ENCODE measurements at places on chromosomes 7 and 10.

DNA sequence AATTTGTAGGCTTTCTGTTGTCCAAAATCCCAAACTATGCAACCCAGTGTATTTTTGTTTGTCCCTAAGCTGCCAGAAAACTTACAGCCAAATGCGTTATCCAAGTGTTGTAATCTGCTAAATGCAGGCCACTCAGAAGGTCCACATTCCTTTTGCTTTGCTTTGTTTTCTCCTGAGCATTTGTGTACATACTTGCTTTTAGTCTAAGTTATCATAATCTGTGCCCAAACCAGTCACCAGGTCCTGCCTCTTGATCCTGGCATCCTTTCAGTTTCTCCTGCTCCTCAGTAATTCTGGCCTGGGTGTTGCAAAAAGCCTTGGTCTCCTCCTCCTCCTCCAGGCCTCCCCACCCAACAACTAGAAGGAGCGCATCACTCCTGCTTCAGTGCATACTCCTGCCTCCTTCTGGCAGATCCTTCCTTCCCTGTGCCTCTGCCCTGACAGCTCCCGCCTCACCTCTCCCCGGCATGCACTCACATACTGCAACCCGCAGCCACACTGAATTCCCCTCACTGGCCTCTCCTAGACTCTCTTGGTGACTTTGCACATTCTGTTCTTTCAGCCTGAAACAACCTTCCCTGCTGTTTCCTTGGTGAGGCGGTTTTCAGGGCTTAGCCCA lies 2.3 kb downstream of the DENND2A start:
- DNase-seq = no peak

- no peak for DNase-seq
Observed at GRCh38 chr7:47197486-47197885, 384.4 kb downstream of the TNS3 start.

DNA sequence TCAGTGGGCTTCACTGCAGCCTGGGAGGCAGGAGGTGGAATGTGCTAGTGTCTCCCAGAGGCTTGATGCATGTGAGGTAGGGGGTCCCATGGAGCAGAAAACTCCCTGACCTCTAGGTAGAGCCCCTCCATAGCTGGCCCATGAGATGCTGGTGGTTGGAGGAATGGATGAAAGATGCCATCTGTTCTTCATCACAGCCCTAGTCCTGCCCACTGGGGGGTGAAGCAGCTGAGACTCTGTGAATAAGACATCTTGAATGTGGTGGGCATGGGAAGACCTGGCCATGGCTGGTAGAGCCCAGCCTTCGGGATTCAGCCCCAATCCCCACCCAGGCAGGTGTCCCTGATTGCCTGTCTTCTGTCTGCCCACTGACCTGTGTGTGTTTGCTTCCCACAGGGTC lies 92.5 kb downstream of the COL13A1 start:
- no peak for DNase-seq

GRCh38 chr10:58173391-58173790 lies 94.3 kb downstream of the IPMK start:
- DNase-seq = no peak

- no peak for DNase-seq
Observed at GRCh38 chr10:336247-336646, 201.0 kb downstream of the ZMYND11 start.

DNA sequence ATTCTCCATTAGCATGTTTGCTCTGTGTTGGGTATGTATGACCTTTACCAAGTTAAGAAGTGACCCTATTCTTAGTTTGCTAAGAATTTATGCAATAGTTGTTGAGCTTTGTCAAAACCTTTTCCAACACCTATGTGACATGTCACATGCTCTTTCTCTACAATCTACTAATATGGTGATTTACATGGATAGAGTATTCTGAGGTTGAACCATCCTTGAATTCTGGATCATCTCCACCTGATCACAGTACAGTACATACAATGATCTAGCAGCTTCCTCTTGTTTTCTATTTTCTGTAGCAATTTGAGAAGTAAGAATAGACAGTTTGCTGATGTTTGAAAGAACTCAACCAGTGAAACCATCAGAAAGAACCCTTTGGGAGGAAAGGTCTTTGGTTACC lies 101.2 kb upstream of the PDGFA start:
- no peak for DNase-seq

DNA sequence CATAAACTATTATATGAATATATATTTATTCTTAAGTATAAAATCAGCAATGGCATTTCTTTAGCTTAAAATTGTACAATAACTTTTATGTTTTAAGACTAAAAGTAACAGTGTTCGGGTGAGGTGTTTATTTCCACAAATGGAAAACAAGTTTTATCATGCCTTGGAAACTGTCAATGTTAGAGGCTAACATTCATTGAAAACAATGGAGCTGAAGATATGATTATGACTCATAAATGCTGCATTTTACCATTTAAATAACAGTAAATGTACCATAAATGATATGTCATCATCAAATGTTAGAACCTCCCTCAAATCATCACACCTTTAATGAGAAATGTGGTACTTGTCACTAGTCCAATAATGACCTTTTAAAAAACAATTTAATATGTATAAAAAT lies 897.3 kb downstream of the PCDH15 start:
- no peak for DNase-seq

DNA sequence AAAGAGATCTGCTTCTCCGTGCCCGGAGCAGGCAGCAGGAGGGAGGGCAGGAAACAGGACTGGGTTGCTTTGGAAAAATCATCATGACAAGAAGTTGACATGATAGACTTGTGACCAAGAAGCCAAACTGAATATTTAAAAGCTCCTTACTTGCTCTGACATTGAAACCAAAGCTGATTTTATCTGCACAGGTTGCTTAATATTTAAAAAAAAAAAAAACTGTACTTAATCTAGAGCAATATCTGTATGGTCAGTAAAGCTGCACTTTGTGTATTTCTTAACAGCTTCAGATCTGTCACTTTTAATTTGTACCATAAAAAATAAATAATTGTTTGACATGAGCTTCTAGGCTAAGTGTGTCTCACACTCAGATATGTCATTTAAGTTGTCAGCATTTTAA lies 97.9 kb upstream of the YAE1 start:
- no peak for DNase-seq

DNA sequence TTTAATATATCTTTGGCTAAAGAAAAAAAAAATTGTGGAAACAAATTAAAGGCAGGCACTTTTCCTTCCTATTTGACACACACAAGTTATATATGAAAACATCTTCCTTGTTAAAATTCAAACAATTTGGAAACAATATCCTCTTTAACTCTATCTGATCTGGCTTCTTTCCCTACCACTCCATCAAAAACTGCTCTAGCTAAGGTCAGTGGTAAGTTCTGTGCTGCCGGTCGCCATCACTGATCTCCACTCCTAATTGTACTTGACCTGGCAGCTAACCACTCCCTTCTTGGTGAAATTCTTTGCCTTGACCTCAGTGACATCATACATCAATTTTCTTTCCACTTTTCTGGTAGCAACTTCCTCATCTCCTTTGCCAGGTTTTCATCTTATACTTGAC lies 47.9 kb upstream of the MRLN start:
- no peak for DNase-seq

DNA sequence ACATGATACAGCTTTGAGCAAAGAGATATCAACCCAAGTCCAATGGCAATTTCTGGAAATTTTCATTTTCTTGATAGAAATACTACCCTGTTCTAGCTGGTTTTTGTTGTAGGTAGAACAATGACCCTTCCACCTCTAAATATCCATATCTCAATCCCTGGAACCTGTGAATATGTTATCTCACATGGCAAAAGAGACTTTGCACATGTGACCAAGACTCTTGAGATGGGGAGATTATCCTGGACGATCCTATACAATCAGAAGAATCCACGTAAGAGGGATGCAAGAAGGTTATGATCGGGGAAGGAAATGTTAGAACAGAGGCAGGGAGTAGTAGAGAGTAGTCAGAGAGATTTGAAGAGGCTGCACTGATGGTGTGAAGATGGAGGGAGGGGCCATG lies 124.9 kb downstream of the CCDC71L start:
- DNase-seq = no peak

- no peak for DNase-seq
Observed at GRCh38 chr7:79513261-79513660, 59.8 kb upstream of the MAGI2 start.

DNA sequence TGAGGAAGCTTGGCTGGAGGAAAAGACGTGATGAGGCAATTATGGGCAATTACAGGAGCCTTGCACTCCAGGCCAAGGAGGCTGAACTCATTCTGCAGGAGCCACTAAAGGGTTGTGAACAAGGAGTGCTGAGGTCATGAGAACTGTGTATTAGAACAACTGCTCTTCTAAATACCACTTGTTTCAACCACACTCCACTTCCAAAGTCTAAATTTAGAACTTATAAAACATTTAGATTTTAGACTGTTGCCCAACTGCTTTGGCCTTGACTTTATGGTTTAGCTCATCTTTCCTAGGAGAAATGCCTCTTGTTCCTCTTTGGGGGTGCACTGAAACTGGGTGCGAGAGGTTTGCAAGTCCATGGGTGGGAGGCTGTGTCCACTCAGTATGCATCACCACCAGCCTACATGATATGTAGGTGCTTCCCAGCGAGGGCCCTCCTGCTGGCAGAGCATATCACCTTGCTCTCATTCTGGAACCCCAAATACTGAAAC lies 199.7 kb upstream of the AOAH start:
- no peak for DNase-seq

- no peak for DNase-seq
Observed at GRCh38 chr7:97346349-97346748, 228.9 kb downstream of the SDHAF3 start.

DNA sequence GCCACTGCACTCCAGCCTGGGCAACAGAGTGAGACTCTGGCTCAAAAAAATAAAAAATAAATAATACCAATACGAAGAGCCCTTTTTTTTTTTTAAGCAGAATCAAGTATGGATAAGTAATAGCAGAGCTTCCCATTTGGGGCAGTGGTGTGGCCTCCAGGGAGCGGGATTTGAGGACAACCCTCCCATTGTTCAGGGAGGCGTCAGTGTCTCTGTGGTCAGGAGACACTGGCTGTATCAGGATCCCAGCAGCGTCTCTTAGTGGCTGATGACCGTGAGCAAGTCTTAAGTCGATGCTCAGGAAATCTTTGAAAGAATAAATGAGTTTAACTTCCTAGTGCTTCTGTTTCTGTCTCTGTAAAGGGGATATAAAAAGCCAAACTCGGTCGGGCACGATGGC lies 25.2 kb upstream of the SH2B2 start:
- DNase-seq = no peak

DNA sequence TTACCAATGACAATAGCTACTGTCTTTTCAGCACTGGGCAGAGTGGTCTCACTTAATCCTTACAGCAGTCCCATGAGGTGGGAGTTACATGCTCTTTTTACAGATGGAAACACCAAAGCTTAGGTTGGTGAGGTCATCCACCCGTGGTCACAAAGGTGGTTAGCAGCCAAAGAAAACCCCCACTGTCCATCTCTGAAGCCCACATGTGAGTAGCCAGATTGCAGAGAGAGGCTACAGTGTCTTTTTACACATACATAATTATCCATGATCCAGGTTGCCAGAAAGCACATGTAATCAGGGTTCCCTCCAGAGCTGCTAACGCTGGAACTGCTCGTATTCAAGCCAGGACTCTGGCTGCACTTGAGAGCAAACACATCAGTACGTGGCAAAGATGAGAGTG lies 24.6 kb upstream of the ANKRD2 start:
- no peak for DNase-seq

GRCh38 chr10:93604146-93604545 lies 3.1 kb upstream of the RBP4 start:
- DNase-seq = no peak
